Neuronal stem cell (in vitro differentiated cells): ENCODE measurements at places on chromosomes 3 and 15.

GRCh38 chr15:51105430-51106016 is 10.8 kb upstream of the TNFAIP8L3 start:
- no peak for DNase-seq

DNA sequence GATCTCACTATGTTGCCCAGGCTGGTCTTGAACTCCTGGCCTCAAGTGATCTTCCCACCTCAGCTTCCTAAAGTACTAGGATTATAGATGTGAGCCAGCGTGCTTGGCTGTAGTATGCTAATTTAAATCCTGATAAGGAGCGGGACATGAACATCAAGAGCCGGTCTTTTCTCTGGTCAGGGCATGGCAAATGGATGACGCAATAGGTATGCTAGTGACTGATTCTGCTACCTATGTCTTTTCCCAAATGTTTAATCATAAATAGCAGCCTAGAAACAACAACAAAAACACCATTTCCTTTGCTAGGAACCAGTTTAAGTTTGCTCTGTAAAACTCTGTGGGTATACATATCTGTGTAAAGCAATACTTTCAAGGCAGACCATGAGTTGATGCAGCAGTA is 64.7 kb downstream of the STARD9 start:
- DNase-seq = no peak

GRCh38 chr3:30289766-30290165 is 316.6 kb upstream of the TGFBR2 start:
- DNase-seq = no peak

- no peak for DNase-seq
Observed at GRCh38 chr3:81380234-81380633, 381.2 kb downstream of the GBE1 start.

DNA sequence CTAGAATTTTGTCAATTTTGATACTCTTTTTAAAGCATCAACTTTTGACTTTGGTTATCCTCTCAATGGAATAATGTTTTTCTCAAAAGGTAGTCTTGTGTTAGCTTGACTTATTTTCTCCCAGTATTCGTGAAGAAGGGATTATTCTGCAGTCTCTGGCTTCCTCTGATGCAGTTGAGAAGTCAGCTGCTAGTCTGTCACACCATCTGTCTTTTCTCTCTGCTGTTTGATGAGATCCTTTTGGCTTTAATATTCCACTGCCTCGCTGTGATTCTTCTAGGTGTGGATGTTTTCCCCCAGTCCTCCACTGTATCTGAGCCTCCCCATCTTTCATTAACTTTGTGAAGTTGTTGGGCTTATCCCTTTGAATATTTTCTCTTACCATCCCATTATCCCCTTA is 141.0 kb downstream of the WDR72 start:
- no peak for DNase-seq

GRCh38 chr15:92884436-92885223 is 15.5 kb upstream of the CHD2 start:
- DNase-seq = no peak

DNA sequence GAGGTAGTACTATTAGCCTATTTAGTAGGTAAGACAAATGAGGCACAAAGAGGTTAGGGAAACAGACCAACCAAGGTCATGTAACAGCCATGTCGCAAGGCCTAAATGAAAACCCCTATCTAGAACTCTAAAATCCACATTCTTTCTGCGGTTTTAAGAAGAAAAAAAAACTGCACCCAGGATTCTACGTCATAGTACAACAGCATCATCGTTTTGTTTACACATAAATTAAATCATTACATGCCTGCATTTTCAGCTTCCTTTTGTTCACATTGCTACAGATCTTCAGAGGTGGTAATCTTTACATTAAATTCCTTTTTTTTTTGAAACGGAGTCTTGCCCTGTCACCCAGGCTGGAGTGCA is 548 bp upstream of the PSMD6 start:
- no peak for DNase-seq

GRCh38 chr3:13021141-13022114 is 51.8 kb downstream of the IQSEC1 start:
- DNase-seq = no peak

- no peak for DNase-seq
Observed at GRCh38 chr15:39040861-39041260, 476.2 kb upstream of the RASGRP1 start.

DNA sequence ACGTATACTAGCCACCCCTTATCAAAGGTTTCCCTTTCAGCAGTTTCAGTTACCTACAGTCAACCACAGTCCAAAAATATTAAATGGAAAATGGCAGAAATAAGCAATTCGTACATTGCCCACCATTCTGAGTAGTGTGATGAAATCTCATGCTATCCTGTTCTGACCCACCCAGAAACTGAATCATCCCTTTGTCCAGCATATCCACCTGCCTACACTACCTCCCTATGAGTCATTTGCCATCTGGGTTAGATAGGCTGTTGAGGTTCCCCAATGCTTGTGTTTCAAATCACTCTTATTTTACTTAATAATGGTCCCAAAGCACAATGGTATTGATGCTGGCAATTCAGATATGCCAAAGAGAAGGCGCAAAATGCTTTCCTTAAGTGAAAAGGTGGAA is 15.3 kb upstream of the PHC3 start:
- no peak for DNase-seq

- no peak for DNase-seq
Observed at GRCh38 chr3:11716573-11717290, 73.0 kb upstream of the VGLL4 start.

DNA sequence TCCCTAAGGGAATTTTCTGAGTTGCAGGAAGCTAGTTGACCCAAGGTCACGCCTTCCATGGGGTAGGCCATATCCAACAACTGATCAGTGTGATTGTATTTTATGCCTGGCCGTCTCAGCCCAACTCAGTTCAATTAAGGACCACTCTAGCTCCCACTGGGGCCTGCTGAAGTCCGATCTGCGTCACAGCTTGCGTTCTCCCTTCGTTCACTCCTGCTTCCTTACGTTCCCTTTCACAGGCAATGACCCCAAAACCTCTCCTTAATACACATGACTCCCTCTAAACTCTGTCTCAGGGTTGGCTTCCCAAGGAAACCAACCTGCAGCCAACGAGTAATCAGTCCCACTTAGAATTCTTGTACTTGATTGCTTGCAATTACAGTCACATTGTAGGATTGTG is 428.0 kb downstream of the RBMS3 start:
- DNase-seq = no peak

- no peak for DNase-seq
Observed at GRCh38 chr15:93028111-93028631, 60.8 kb downstream of the RGMA start.

DNA sequence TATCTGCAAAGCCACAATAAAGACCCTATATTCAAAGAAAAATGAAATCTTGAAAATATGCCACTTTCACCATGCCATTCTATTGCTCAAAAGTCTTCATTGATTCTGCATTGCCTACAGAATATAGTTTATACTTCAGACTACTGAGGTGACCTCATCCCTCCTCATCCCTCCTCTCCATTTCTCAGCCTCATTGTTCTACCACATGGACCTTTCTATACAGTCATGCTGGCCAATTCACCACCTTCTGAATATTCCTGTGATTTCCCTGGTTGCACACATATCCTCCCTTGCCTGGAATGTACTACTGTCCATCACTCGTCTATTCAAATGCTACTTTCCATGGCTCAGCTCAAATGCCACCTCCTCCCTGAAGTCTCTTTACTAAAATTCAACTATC is 3.5 kb upstream of the COL8A1 start:
- no peak for DNase-seq
